Stimulated activated CD8-positive, alpha-beta memory T cell treated with anti-CD3 and anti-CD28 coated beads, Interleukin-12 subunit alpha, Interleukin-12 subunit beta, amount 100 ng/mL, for 1 hour (primary cell): ENCODE measurements at places on chromosomes 1 and 21.

- DNase-seq = no peak
Measured at GRCh38 chr1:34712007-34712688, 42.7 kb upstream of the GJB5 start.

DNA sequence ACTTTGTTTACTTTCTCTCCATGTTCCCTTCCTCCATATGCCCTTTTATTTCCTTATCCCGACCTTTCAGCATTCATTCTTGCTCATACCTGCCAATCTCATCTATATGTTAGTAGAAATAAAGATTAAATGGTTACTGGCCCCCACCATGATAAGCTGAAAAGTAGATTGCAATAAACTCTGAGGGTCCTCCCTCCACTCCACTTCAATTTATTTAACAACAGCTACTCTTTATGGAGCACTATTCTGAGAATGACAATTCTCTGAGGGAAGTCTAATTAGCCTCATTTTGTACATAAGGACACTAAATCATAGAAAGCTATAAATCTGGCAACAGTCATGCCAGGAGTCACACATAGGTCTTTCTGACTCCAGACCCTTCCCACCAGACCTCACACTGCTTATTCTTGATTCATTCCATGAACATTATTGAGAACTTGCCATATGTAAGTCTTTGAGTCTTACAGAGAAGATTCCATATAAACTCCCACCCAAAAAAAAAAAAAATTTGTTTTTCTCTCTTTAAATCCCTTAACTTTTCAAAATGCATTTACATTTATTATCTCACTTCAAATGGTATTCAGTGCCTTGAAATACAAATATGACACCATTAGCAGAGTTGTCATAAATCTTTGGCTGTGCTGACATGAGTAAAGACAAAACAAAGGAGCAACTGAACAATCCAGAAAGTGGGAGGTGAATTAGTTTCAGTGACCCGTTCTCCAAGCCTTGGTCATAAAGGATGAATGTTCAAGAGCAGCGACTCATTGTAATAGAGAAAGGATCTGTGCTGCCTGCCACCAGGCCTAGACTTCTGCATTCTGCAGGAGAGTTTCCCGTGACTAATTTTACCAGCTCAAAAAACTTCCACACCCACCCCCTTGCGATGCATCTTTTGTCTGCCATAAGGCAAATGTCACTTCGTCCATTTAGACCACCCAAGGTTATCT lies 28.5 kb downstream of the PALMD start:
- DNase-seq = no peak

DNA sequence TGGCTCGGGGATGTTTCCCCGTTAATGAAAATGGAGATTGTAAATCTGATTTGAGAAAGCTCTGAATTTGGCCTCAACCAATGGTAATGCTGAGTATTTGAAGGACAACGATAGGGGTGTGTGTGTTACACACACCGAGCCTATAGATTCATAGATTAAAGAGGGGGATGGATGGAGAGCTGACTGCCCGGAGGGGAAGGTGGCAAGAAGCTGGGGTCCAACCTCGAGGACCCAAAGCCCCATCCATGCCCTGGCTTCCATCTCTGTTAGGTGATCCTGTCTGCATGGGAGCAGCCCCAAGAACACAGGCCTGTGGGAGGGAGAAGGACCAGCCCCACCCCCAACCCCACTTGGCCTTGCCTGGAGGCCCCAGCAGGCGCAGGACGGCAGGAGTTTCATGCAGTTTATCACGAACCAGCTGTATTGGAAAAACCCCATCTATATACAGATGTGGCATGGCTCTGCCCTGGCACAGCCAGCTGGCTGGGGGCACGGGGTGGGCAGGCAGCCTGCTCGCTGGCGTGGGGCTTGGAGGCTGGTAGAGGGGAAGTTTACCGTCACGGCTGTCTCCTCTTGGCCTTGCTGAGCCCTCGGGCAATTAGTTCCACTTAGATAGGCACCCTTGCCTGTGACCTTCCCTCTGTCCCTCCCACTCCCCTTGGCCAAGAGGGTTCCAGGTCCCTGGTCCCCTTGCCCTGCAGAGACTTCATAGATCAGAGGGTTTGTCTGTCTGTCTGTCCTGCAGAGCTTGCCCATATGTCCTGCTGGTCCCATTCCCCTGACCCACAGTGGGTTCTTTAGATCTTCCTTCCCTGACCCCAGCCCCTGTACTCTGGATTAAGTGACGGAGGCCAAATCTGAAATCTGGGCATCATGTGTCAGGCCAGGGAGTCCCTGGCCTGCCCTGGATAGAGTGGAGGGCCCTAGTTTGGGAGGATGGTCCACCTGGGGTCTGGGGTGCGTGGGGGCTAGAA lies 3.0 kb downstream of the HSPB7 start:
- no peak for DNase-seq

DNA sequence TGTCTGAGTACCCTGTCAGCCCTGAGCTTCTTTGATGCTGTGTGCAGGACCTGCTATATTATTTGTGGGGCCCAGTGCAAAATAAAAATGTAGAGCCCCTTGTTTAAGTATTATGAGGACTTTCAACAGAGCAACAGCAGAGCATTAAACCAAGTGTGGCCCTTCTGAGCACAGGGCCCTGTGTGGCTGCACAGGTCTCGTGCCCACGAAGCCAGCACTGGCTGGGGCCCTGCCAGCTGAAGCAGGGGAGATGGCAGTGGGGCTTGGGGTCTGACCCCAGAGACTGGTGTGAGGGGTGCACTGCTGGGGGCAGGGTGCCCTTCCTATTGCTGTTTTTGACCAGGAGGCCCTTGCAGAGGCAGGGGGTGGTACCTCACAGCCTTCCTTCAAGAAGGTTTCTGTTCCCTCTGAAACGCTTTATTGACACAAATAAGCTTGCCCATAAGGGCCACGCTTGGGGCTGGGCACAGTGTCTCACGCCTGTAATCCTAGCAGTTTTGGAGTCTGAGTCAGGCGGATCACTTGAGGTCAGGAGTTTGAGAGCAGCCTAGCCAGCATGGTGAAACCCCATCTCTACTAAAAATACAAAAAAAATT lies 2.2 kb upstream of the SEMA4A start:
- DNase-seq = no peak

GRCh38 chr21:17799414-17800164 lies 19.6 kb downstream of the C21orf91 start:
- DNase-seq = no peak

DNA sequence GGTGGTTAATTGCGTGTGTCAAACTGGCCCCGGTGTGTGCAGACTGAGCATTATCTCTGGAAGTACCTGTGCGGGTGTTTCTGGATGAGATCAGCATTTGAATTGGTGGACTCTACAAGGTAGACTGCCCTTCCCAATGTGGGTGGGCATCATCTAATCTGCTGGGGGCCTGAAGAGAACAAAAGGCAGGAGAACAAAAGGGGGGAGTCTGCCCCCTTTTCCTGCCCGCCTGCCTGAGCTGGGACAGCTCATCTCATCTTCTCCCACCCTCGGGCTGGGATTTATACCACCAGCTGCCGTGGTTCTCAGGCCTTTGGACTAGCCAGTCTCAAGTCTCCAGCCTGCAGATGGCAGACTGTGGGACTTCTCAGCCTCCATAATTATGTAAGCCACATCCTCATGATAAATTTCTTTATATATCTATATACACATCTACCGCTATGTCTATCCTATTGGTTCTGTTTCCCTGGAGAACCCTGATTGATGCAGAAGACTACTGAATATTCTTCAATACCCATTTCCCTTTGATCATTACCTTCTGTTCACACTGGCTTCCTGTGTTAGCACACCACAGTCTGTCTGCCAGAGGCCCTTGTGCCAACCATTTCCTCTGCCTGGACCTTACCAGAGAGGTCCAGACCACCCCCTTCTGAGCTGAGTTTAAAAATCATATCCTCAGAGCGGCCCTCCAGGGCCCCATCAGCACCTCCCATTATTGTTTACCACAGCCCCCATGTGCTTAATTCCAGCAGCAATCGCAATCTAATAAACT lies 25.2 kb downstream of the RCAN1 start:
- DNase-seq = no peak

DNA sequence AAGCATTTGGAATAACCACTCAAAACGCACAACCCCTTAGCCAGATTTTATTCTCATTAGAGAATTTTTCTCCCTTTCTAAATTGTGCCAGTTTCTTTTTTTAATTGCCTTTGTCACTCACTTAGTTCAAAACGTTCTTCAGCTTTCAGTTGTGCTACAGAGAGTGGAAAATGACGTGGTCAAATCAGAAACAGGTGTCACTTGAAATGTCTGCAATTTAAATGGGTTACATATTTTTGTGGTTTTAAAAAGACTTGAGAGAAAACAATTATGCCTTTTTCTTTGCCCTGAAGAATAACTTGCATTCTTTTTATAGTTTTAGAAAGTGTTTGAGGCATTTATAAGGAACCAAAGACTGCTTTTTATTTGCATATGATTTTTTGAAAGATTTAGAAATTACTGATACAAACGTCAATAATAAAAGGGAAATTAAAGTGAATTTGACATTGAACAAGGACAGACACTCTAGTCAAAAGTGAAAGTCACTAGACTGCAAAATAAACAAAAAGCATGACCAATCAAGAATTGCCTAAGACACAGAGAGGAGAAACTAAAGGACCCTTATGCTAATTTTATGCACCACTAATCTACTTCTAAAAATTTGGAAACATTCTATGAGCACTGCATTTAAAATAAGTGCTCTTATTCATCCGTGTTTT lies 191.0 kb downstream of the TPR start:
- no peak for DNase-seq

DNA sequence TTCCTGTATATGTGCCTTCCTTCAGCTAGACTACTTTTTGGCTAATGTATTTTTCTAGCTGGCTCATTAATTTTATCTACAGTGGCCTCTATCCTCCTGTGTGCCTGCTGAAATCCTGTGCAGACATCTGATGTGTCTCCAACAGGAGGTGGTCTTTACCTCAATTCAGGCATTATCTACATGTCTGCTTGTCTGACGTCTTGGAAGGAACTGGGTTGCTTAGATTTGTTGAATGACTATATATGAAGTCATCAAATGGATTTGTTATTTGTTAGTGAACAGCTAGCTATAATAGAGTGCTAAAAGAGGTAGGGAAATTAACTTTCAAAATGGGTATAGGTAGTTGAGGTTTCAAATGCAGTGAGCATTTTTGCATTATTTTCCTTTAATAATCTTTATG lies 6.7 kb downstream of the RPL5 start:
- no peak for DNase-seq

DNA sequence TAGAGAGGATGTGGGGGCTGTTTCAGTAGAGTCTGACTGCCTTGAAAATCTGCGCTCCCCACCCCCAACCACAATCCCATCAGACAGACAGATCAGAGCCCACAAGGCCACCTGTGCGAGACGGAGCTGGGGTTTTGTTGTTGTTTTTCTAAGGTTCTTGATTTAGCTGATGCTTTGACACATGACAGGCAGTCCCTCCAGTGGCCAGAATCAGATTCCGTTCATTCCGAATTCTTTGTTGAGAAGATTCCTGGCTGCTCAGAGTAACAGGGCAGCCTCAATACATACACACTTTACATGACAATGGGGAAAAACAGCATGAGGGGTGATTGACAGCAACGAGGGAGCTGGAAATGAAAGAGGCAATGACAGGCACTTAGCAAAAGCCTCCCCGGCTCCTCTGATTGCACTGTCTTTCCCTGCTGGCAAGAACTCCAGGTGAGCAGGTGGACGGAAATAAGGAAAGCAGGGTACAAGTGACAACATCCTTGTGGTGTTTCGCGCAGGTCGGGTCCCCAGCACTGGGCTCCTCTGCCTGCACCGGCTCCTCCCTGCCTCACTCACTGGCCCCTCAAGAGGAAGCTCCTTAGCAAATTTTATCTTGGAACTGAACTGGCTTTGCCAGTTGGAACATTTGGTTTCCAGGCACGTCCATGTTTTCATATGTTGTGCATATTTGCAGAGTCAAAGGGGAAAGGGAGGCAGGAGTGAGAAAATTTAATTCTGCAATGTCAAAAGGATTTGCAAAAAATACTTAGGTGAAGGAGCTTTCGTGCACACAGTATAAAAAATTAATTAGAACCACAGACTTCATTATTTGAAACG lies 148.7 kb downstream of the PGBD5 start:
- no peak for DNase-seq
